Activated CD4-positive, alpha-beta T cell treated with anti-CD3 and anti-CD28 coated beads, Interleukin-2, amount 50 U/mL, for 48 hours (primary cell): ENCODE measurements at places on chromosomes 11 and 22.

- no peak for DNase-seq
These were observed 3.4 kb downstream of the TOM1 start for GRCh38 chr22:35303029-35303624.

GRCh38 chr22:45172881-45173585 is 9.3 kb downstream of the NUP50 start:
- no peak for DNase-seq

- DNase-seq, result no peak
These were observed 320.8 kb downstream of the BLID start for GRCh38 chr11:121795174-121795573.

- DNase-seq, result peak; percentile 69
These were observed 533 bp downstream of the ELF5 start for GRCh38 chr11:34512840-34513681.

GRCh38 chr11:44829838-44830237 is 103.1 kb downstream of the TSPAN18 start:
- no peak for DNase-seq

- no peak for DNase-seq
These were observed 59.0 kb downstream of the ST14 start for GRCh38 chr11:130218501-130219070.

DNA sequence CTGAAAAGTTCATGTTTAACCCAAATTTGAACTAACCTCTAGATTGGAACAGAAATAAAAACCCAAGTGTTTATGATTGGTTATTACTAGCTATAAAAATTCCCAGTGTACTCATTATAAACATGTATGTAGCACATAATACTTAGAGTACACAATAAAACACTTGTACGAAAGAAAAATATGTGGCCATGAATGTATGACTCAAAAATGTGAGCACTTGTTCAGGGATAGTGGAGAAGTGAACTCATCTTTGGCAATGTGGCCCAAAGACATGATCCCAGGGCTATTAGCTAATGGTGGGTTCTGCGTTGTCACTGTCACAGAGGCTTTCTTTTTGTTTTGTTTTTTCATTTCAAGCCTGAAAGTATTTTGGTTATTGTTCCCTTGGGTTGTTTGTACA is 72.0 kb downstream of the PPFIBP2 start:
- DNase-seq, result no peak
